ENCODE measurements at places on chromosomes 13 and 19. TPM values are rescaled to one million over a fixed set of nuclear protein-coding genes. Genes with fewer than 3 reads are reported as not detected.

DNA sequence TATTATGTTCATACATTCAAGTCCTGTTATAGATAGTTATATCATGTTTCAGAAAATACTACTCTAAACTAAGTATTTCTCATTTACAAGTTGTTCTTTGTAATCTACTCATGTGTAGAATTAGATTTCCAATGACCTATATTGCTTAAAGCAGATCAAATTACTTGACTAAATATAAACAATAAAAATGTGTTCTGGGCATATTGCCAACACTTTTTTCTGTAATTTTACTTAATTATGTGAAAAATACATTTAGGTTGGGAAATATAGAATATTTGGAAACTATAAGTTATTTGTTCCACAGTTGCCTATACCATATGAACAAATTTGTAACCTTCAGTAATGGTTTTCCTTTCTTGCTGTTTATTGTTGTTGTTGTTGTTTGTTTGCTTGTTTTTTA lies 275.2 kb upstream of the PCDH9 start:
- DNase-seq = no peak

DNA sequence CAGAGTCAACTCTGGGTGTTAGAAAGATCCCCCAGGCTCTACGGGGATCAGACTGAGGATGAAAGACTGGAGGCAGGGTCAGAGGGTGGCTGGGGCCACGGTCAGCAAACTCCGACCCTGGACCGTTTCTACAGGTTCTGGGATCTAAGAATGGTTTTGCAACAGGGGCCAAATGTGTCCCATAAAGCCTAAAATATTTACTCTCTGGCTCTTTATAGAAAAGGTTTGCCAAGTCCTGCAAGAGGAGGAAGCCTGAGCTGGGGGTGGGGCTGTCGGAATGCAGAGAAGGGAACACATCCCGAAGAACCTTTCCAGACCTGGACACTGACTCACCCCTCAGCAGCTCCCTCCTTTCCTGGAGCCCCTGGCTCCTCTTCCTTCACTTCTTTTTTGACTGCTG lies 20.7 kb downstream of the LIG1 start:
- DNase-seq = no peak

DNA sequence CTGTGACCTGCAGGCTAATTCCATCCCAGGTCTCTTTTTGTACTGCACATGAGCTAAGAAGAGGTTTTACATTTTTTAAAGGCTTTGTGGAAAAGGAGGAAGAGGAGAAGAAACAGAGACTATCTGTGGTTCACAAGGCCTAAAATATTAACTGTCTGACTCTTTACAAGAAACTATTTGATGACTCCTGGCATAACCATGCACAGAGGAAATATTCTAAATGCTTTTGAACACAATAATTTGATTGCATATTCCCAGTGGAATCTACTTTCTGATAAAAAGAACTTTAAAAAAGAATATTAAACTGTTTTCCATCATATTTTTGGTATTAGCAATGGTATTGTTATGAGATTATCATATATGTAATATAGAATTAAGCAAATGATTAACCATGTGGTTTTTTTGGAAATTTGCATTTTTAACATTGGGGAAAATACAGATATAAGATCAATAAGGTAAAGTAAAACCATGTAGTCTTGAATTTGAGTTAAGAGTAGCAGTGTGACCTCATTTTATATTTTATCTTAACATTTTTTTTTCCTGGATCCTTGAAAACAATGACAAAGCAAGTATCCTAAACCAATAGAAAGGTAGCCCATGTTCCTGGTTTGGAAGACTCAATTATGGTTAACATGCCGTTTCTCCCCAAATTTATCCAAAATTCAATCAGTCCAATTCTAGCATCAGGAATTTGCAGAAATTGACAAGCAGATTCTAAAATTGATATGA lies 251.0 kb downstream of the UQCRFS1 start:
- DNase-seq = no peak

DNA sequence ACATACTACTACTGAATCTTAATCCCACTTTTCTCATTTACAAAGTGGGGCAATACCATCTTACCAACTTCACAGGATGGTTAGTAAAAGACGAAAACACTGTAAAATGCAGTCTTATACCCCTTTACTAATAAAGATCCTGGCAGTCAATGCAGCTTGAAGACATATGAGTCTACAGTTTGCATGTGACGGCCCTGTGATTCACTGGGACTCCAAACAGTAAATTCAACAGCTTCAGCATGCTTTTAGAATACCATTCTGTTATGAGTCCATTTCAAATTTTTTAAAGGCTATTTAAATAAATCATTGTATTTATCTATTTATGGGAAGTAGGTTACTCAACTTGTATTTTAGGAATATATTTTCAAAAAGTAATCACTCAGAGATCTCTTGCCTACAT lies 629.1 kb downstream of the LIG4 start:
- no peak for DNase-seq

GRCh38 chr13:101941095-101941783 lies 460.6 kb downstream of the FGF14 start:
- no peak for DNase-seq

GRCh38 chr19:47095476-47096099 lies 18.0 kb downstream of the ZC3H4 start:
- DNase-seq = no peak

The PSG5 gene
- 0.29 TPM for total RNA-seq

The KLK12 gene
- total RNA-seq = not detected
